ENCODE measurements at places on chromosomes 3 and 15.

- DNase-seq = no peak
Observed at GRCh38 chr3:171165499-171165921, 139.0 kb upstream of the SLC2A2 start.

DNA sequence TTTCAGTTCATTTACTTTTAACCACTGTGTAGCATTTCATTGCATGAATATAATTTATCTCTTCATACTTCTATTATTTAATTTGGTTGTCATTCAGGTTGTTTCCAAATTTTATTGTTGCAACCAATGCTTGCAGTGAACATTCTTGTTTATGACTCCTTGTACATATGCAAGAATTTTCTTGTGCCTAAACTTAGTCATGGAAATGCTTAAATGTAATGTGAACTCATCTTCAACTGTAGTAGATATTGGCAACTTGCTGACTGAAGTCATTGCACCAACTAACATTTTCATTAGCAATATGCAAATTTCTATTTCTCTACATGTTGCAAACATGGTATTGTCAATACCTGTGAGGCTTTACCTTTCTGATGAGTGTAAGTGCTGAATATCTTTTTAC, 26.7 kb downstream of the SIDT1 start:
- DNase-seq = no peak

- no peak for DNase-seq
Observed at GRCh38 chr3:140296796-140297352, 361.9 kb downstream of the CLSTN2 start.

DNA sequence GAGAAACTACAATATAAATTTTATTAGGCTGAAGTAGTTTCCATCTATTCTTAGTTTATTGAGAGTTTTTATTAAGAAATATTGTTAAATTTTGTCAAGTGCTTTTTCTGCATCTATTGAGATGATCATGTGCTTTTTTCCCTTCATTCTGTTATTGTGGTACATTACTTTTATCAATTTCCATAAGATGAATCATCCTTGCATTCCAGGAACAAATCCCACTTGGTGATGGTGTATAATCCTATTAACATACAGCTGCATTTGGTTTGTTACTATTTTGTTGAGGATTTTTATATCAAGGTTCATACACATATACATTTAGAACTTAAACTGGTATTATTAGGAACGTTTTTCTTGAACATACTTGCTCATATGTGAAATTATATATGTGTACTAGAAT, 199.8 kb downstream of the TBC1D5 start:
- DNase-seq = no peak
